ENCODE measurements at places on chromosomes 13 and 19.

DNA sequence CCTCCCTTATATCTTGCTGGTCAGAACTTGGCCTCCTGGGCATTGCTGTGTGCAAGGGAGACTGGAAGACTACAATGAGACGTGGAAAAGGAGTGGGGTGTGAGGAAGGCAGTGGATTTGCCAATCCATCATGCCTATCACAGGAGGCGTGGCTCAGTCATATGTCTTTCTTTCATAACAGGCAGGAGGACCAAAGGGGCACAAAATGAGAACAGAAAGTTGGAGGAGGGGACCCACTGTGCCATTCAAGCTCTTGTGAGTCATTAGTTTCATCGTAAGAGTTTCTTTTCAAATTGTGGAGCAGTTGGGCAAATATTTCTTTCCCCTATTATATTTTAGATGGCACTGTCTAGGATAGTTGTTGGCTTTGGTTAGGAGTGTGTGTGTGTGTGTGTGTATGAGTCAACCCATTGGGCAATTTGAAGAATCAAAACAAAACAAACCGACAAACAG, 471.5 kb downstream of the TSHZ3 start:
- no peaks in the 10 kb centered on the region for H3K4me1 ChIP-seq
- H3K4me3 ChIP-seq = no peak overlapping the region
- no peaks in the 10 kb centered on the region for H3K27me3 ChIP-seq
- no peak for DNase-seq

GRCh38 chr13:99344610-99345208, 37.5 kb upstream of the GPR183 start:
- H3K4me3 ChIP-seq = no peak overlapping the region
- no peak for DNase-seq
- H3K36me3 ChIP-seq = peaks cover 80% of the 10 kb centered on the region
- H3K27ac ChIP-seq = no peak overlapping the region

DNA sequence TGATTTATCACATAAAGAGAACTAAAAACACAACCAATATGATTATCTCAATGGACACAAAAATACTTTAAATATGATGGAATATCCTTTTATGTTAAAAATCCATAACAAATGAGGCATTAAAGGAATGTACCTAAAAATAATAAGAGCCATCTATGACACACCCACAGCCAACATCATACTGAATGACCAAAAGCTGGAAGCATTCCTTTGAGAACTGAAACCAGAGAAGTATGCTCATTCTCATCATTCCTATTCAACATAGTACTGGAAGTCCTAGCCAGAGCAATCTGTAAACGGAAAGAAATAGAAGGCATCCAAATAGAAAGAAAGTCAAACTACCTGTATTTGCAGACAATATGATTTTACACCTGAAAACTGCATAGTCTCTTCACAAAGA, 671.0 kb downstream of the SLITRK1 start:
- no peak for DNase-seq
- H3K27me3 ChIP-seq = no peaks in the 10 kb centered on the region
- no peak overlapping the region for H3K4me3 ChIP-seq
- H3K4me1 ChIP-seq = no peaks in the 10 kb centered on the region
- no peak overlapping the region for H3K27ac ChIP-seq

- no peak overlapping the region for H3K4me3 ChIP-seq
- H3K4me1 ChIP-seq = no peaks in the 10 kb centered on the region
- no peak for DNase-seq
- H3K27me3 ChIP-seq = no peaks in the 10 kb centered on the region
- H3K36me3 ChIP-seq = no peaks in the 10 kb centered on the region
Measured at GRCh38 chr13:75533861-75534260, 3.8 kb downstream of the COMMD6 start.

DNA sequence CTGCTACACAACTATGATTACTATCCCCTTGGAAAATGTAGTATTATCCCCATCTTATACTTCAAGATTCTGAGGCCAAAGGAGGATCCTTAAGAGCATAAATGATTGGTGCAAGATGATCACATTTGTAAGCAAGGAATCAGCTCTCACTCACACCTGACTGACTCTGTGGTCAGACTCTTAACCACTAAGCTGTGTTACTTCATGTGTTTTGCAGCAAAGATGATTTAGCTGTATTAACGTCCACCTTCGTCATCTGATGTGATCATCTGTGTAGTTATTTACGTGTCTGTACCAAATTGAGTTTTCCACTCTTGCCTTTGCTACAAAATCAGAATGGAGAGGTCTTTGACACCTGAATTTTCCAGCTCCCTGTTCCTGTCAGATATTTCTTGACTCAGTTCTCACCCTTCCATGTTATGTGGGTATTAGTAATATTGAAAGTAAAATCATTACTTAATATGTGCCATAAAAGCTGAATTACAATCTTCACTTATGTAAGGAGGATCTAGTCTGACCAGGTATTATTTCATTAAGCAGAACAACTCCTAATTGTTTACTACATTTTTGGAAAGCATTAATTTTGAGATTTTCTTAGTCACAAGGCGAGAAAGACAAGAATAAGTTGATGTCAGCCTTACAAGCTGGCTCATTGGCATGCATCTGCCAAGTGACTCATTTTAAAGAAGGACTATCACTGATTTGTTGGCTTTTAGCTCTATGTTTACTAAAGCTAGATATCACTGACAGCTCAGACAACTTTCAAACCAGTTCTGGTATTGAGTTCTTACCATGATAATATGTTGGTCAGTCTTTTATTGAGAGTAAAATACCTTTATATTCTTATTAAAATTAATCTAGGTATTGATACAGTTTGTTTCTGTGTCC, 1279.8 kb upstream of the PCDH9 start:
- H3K27me3 ChIP-seq = no peaks in the 10 kb centered on the region
- no peaks in the 10 kb centered on the region for H3K36me3 ChIP-seq
- no peak for DNase-seq
- no peak overlapping the region for H3K4me3 ChIP-seq
- no peak overlapping the region for H3K27ac ChIP-seq
